ENCODE measurements at places on chromosomes 12 and 14.
A peak's percentile ranks its signal among the peaks of the same experiment; 100 is the strongest.

DNA sequence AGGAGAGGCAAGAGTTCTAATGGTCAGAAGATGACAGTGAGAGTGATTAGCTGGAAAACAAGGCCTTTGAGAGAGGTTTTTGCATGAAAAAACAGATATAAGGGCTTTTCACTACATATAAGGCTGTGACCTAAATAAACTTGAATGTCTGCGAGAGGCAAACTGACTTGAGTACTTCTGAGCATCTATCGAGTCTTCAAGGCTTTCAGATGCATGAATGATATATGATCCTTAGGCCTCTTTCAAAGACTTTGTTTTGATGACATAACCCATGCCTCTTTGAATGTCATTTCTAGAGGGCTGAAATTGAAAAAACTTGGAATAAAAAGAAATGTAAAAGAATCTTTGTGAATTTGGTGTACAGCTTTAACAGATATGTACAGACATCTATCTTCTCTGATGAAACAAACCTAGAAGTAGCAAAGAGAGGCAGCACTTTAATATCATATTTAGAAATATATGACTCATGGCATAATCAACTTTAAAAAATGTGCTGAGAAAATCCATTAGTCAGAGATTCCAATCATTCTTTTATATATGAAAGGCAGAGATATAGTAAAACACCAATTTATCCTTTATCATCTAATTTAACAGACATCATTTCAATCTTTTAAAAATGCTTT lies 72.6 kb downstream of the PPM1H start:
- no peak for DNase-seq

- no peak for DNase-seq
These were observed 653.5 kb downstream of the TRHDE start for GRCh38 chr12:72925716-72926115.

GRCh38 chr14:22070119-22070982 lies 396.7 kb upstream of the OR4E1 start:
- DNase-seq, result no peak

DNA sequence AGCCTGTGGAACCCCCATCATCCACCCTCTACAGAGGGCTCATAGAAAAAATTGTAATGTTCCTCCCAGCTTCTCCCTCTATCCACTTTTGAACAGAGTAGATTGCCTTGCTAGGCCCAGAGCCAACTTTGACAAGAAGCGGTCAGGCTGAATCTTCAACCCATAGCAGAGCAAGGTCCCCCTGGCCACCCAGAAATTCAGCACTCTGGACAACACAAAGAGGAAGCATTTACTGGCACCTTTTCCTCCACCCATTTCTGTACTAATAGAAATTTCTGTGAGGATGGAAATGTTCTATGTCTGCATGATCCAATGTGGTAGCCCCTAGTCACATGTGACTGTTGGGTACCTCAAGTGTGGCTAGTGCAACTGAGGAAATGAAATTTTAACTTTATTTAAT lies 42.7 kb upstream of the OXA1L start:
- DNase-seq, result no peak

DNA sequence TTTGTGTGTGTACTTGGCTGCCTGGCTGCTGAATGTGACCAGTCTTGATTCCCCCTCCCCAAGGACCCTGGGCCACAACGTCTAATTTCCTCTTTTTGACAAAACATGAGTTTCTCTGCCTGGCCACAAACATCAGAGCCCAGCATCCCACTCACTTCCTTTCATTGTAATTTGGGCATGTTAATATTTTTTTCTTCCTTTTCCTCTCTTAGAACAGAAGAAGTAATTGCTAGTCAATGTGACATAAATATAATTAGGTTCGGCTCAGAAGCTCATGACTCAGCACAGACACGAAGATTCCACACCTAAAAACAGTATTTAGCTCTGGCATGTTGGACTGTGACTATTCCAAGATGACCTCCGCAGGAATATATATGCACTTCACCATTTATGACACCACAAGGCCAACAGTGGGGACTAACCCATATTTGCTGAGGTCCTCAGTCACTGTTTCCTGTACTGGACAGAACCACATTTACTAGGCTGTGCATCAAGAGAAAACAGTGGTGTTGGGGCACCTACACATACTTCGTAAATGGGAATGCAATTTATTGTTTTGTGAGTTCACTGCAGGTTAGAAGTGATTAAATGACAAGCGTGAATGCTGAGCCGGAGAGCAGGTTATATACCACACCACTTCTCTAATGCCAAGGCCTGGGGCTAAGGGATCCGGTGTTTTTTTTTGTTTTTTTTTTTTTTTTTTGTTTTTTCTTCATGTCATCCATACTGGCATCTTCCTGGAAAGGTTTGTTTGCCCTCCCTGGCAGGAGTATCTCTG lies 4.2 kb downstream of the GSG1 start:
- no peak for DNase-seq

- DNase-seq, result no peak
These were observed 398.2 kb downstream of the DPF3 start for GRCh38 chr14:72495668-72496067.

DNA sequence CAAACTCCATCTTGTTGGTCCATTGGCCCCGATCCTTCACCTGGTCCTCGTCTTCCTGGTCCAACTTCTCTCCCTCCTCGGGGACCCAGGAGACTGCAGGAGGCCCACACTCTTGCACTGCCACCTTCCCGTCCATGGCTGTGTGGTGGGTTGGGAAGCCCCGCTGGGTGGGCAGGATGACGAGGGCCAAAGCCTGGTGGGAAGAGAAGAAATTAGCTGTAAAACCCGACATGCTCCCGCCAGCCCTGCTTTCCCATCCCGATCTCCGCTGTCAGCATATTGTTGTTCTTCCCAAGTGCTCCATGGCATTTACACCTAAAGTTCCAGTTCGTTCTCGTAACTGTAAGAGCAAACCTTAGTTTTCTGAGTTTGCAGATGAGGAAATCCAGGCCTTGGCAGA lies 4.1 kb downstream of the SLC6A12 start:
- no peak for DNase-seq

- DNase-seq, result no peak
These were observed 44.0 kb upstream of the OR5AU1 start for GRCh38 chr14:21199611-21200560.

- no peak for DNase-seq
These were observed 33.1 kb downstream of the RPS29 start for GRCh38 chr14:49553106-49553505.

- no peak for DNase-seq
These were observed 606 bp downstream of the EP400 start for GRCh38 chr12:131950182-131950913.

- DNase-seq, result no peak
These were observed 134.8 kb downstream of the ITPR2 start for GRCh38 chr12:26698186-26698585.

- DNase-seq, result peak; percentile 93
These were observed 5.9 kb downstream of the KRT86 start for GRCh38 chr12:52280319-52280795.

- peak; percentile 37 for DNase-seq
These were observed at the start of gene GPR68 for GRCh38 chr14:91244501-91244901. TSS of gene GPR68 (minus strand) at chr14:91244704. CDS start at chr14:91235050, 9,654 bp downstream.

DNA sequence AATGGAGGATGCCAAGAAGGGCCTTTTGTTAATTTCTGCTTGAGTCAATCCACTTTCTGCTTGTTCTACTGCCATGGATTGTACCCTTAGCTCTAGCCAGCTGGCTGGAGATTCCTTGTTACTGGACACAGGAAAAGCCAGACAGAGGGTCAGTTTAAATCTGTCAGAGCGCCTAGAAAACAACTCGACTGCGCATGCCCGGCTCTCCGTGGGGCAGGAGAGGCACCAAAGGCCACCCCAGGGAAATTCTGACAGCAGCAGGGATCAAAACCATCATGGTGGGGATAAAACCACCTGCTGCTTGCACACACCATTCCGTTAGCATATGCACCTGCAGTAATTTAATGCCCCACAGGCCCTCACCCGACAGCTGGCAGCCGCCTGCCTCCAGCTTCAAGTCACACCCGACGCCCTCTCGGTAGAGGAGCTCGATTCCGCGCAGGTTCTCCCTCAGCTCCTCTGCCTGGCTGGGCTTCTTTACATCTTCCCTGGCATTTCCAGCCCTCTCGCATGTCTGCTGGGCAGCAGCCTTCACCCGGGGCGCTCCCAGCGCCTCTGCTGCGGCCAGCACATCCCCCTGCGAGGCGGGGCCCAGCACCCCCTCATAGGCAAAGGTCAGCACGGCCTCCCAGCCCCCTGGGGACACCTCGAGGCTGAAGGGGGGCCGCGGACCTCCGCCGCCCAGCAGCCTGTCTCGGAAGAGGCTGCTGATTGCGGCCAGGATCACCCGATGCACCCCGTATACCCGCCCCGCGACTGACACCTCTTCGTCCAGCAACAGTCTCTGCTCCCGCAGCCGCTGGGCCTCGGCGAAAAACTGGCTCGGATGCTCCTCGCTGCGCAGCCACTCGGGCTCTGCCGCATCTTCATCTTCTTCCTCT lies 1.0 kb downstream of the KLHL33 start:
- DNase-seq, result no peak

GRCh38 chr14:104090071-104090748 lies 4.7 kb downstream of the ASPG start:
- DNase-seq, result no peak

DNA sequence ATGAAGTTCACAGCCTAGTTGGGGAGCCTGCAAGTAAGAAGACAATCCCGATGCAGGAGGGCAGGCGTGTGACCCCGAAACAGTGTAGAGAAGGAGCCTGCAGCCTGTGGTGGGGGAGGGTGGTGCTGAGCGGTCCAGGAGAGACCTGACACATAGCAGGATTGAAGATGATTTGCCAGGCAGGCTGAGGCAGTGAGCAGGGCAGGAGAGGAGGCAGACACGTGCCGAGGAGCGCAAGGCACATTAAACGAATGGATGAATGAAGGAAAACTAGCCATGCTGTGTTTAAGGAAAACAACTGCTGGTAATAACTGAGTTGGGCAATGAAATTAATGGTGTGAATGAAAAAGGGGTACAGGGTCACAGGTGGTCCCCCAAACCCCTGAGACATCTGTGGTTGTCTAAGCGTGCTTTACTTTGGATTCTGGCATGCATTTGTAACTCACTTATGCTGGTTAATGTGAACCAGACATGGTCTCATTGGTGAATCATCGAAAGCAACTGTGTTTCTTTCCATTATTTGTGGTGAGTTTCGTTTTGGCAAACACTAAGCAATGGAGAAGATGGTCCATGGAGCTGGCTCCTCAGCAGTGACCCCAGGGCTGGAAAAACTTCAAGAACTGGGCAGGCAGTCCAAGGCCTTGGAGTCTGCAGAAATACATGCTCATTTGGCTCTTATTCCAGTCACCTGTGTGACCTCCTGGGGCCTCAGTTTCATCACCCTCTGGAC lies 96.9 kb upstream of the EVL start:
- DNase-seq, result peak; percentile 66

GRCh38 chr12:125092872-125093680 lies 27.8 kb downstream of the AACS start:
- peak; percentile 4 for DNase-seq

GRCh38 chr14:70896981-70897380 lies 10.3 kb upstream of the PCNX1 start:
- DNase-seq, result no peak

DNA sequence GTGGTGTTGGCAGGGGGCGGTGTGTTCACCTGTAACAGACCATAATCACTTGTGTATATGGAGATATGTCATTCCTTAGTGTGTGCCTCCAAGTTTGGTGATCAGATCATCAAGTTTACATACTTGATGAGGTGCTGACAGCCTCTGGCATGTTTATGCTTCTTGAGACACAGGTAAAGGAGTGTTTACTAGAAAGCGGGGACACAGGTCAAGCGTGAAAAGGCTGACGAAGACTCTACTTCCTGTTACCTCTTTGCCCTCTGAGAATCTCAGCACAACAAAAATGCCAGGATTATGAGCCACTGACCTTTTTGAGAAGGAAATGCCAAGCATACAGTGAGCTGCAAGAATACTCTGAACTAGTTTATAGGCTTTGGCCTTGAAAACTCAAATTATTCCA lies 29.6 kb downstream of the PRDM4 start:
- no peak for DNase-seq

GRCh38 chr12:106246891-106247673 lies 738 bp downstream of the CKAP4 start:
- DNase-seq, result no peak

GRCh38 chr12:41684997-41685396 lies 459.7 kb downstream of the GXYLT1 start:
- no peak for DNase-seq

DNA sequence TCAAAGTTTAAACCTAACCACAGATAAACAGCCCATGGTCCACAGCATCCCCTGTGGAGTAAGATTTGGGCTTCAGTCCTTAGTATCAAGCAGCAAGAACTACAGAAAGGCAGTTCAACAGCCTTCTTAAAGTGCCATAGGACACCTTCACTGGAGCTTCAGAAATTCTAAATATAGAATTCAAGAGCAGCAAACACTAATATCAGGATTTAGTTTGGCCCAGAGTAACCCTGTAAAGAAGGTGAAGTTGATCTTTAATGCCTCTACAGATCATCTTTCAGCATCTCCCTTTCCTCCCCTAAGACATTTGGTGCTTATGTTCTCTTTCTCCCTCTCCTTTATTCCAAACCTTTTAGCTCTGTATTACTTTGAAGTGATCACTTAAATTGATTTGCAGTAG lies 59.5 kb upstream of the ARHGAP5 start:
- no peak for DNase-seq

DNA sequence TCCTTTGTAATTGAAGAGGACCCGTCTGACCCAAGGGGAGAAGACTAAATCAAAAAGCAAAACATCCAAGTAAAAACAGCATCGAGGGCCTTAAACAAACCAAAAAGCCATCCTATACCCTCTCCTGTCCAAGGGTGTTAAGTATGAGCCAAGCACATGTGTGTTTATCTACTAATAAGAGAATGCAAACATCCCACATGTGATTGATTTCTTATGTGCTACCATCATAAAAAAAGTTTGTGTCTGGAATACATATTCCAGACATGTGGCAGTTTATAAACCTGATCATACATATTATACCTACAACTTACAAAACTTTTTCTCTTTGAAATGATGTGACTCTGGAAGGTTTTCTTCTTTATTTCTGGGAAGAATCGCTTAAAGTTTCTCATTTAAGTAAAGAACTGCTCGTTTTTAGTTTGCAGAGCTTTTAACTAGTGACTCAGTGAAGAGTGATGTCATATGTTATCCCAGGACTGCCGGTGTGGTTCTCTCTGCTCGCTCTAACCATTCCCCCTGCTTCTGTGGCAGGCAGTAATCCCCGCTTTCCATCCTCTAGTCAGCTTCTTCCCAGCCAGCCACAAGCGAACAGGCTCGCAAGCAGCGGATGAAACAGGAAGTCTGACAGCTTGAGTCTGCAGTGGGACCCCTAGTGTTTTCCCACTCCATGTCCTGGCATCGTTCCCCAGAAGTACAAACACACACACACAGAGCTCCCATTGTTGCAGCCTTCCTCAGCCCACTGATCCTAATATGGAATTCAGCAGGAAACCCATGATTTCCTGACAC lies 431 bp upstream of the RHOJ start:
- DNase-seq, result peak; percentile 44

DNA sequence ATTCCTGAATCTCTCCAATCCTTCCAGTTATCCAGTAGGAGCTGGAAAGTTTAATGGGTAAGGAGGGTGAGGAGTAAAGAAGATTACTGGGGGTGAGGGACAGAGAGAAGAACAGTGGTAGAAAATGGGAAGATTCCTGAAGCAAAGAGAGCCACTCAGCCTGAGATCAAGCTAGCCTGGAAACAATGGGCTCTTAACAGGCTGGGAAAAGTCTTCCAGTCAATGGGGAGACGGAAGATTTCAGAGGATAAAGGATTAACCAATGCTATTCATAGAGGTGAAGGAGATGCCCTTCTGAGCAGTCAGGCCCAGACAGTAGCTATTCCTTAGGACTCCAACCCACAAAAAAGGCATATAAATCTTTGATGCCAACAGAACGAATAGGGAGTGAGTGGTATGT lies 14.8 kb downstream of the GDF11 start:
- DNase-seq, result no peak

GRCh38 chr12:76927170-76927784 lies 48.5 kb upstream of the CSRP2 start:
- DNase-seq, result no peak

- peak; percentile 7 for DNase-seq
These were observed 26.8 kb downstream of the TMEM63C start for GRCh38 chr14:77208291-77208978.
